ENCODE measurements at places on chromosomes 7 and 10.

GRCh38 chr7:105003275-105003674 lies 10.7 kb upstream of the KMT2E start:
- peak; percentile 71 for DNase-seq

DNA sequence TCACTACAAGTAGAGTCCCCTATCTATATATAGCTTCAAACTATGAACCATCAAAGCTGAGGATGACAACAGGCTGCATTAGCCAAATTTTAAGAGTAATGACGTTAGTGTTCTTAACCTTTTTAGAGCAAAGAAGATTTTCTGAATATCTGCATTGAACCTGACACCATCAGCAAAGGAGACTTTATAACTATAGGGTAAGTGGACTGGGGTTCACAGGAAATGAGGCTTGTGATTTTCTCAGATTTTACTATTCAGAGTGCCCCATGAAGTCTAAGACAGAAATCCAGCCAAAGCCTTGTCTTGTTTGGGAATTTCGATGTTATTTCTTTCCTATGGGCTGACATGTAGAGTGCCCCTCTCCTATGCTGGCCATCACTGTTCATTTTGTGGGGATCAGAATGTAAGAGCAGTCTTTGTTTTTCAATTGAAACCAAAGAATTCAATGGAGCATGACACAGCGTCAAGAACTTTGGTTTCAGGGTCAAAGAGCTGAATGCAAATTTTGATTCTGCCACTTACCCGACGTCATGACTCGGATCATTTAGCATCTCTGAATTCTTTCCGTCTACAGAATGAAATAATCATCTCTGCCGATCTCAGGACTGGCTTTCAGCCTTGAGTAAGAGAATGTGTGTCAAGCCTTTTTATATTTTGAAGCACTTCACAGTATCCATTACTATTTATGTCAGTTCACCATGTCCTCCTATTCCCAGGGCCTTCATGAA lies 52.7 kb downstream of the DENND11 start:
- no peak for DNase-seq

- no peak for DNase-seq
Measured at GRCh38 chr7:31341141-31341540, 615 bp upstream of the NEUROD6 start.

DNA sequence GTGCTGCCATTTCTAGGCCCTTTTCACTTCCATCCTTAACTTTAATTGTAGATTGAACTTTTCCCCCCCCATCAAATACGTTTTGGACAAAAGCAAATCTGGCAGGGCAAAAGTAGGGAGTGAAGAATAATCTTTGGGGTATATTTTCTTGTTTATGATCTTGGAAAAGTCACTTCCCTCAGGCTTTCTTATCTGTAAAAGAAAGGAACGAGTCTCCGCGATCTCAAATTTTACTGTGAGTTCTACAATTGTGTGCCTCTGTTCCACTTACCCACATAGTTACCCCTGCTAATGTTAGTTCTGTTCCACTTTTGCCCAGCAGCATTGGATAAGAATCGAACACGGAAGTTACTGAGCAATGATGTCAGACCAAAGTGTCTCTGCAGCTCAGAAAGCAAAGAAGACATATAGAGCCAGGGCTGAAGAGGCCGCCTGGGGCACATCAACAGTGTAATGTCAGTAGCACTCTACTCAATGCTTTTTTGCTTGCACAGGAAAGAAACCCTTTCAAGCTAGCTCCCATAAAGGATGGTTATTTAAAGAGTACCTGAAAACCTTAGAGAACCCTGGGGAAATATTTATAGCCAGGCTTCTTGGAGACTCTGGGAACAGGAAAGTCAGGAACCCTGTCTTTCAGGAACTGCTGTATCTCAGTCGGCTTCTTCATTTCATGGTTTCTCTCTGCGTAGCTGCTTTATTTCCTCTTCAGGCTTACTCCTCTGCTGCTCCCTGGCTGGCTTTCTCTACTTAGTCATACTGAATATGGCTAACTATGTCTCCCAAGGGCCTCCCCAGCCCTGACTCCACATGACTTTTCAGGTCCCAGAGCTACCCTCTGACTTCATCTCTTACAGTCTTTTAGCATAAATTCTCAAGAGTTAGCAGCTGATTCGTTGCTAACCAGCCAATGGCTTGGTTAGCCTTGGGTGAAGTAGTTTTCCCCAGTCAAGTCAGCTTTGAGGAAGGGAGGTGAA lies 123.7 kb upstream of the FAM3C start:
- no peak for DNase-seq

- DNase-seq = no peak
Measured at GRCh38 chr7:128271942-128272481, 30.9 kb downstream of the LEP start.

GRCh38 chr10:3197348-3198003 lies 24.9 kb upstream of the PITRM1 start:
- peak; percentile 54 for DNase-seq

DNA sequence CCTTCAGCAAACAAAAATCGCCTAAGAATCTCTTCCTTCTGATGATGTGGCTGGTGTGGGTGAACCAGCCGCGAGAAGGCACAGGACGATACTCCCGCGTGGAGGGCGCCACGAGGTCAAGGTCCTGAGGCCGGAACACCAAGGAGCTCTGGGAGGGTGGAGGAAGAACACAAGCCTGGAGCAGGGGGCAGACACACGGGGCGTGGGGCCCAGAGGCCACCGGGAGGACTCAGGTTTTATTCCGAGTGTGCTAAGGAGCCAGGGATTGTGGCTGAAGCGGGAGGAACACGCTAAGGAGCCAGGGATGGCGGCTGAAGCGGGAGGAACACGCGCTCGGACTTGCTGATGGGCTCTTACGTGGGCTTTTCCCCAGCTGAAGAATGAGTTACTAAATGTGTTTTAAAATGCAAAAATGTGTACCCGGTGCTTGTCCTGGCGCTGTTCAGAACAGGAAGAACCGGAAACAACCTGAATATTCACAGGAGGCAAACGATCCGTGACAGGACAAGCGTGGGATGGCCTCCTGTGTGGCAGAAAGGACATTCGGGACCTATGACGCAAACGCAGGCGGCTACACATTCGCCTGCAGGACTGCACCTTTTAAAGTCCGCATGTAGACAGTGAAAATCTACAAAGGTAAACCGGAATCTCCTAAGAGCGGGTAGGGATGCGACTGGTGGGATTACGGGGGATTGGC lies 64.0 kb downstream of the MAD1L1 start:
- DNase-seq = no peak

- DNase-seq = peak; percentile 8
Measured at GRCh38 chr10:74150204-74150989, at the start of gene AP3M1. Gene AP3M1 (minus strand): TSS chr10:74150828. CDS start chr10:74138379, 12,449 bp downstream.

GRCh38 chr10:36903040-36903439 lies 222.4 kb upstream of the ANKRD30A start:
- DNase-seq = no peak

- peak; percentile 85 for DNase-seq
Measured at GRCh38 chr7:84524714-84525694, 330.4 kb upstream of the SEMA3A start.

- DNase-seq = no peak
Measured at GRCh38 chr7:116196947-116197346, 13.4 kb upstream of the TES start.

GRCh38 chr7:31110331-31111108 lies 58.4 kb downstream of the ADCYAP1R1 start:
- DNase-seq = no peak

GRCh38 chr10:104020020-104020419 lies 53.1 kb downstream of the SLK start:
- DNase-seq = no peak
